AG09319 (cell line): ENCODE measurements at places on chromosomes 3 and 15.
A peak's percentile ranks its signal among the peaks of the same experiment; 100 is the strongest.

DNA sequence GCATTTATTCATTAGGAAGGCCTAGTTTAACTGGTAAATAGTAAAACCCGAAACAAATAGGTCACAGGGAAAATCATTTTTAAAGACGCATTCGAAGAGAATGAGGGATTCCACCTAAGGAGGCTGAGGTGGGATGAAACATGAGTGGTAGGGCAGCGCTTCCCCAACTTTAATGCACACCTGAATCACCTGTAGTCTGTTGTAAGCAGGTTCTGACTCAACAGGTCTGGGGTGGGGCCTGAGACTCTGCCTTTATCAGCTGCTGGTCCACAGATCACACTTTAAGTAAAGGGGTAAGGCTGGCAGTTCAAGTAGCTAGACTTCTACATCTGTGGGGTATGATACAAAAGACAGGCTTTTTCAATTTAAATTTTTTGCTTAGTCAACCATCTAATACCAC lies 223.5 kb upstream of the UBE2E2 start:
- DNase-seq = no peak

DNA sequence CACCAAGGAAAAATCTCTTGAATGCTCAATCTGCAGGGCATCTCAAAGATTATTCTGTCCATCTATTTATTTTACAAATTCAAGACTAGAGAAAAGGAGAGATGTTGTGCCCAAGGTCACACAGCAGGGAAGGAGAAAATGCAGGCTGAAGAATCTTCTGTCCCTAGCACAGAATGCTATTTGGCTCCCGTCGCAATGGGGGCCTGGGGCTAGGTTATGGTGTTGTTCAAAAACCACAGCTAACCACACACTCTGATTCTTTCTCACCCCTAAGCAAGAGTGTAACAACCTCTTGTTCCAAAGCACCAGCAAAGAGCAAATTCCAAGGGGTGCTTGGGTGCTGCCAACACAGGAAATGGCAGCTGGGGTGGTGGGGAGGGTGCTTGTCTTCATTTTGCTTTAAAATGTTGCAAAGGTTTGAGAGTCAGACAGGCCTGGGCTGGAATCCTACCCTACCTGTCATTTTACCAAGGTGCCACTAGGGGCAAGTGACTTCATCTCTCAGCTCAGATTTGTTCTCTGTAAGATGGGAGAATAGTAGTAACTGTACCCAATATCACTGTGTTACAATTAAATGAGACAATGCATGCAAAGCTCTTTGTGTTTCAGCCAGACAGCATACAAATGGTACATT lies 112.5 kb downstream of the ADAMTS9 start:
- DNase-seq = no peak

- no peak for DNase-seq
Measured at GRCh38 chr3:159734681-159735080, 254.0 kb upstream of the IL12A start.

DNA sequence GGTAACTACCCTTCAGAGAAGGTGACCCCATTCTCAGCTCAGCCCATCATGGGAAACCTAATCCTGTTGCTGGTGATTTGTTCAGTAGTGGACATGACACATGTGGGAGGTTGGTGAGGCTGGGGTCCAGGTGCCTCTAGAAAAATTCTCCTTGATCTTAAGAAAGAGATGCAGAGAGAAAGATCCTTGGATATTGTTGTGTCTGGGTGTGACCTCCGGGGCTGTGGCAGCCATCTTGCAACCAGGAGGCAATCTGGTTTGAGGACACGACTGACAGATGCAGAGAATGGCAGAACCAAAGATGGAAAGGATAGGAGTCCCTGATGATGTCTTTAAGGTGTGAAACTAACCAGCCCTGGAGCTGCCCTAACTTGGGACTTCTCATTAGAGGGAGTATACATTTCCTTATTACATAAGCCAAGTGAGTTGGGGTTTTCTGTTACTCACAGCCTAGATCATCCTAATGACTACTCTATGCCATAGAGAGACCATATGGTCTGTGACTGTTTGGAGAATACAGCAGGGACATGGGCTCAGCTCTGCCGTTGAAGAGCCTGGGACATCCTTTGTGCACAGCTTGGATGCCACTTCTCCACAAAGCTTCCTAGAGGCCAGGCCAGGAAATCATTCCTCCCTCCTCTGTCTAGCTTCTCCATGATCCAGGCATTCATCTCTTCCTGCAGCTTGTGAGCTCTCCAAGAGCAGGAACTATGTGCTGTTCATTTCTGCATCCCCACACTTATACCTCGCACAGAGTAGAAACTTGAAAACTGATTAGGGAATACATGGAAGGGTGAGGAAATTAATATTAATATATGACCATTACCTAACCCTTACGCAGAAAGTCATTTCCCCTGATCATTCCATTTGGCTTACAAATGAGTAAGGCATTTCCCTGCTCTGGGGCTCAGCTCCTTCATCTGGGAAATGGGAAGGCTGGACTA lies 45.9 kb downstream of the HRH1 start:
- DNase-seq = no peak

DNA sequence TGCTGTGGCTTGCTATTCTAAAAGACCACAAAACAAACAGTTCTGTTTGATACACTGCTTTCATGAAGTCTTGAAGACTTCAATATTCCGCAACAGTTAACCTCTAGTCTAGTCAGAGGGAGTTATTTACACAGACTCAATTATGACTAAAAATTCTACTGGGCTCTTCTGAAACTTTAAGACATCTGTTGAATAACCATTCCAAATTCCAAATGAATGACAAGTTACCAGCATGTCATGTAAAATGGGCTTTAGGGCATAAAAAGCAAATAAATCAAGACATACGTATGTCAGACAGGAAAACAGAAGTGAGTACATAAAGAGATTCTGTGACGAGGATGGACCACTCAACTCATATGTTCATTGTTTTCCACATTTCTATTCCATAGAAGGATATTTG lies 93.9 kb downstream of the PLOD2 start:
- peak; percentile 28 for DNase-seq

- no peak for DNase-seq
Measured at GRCh38 chr3:86723433-86723832, 267.5 kb downstream of the VGLL3 start.

DNA sequence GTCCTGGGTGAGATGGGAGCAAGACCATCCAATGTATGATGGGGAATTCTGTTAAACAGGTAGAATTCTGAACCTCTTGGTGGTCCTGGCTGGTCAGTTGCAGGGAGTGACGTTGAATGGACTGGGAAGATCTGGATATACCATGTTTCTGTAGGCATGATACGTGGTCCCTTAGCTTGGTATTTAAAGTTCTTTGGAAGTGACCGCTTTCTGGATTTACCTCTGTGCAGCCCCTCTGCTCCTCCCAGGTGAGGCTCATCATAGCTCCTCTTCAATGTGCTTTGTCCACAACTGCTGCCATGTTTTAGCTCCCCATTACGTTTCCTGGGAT lies 37.2 kb downstream of the SMAD3 start:
- DNase-seq = no peak

GRCh38 chr15:70569714-70570231 lies 193.6 kb downstream of the UACA start:
- DNase-seq = no peak

- no peak for DNase-seq
Measured at GRCh38 chr15:85924088-85924487, 129.4 kb upstream of the KLHL25 start.

DNA sequence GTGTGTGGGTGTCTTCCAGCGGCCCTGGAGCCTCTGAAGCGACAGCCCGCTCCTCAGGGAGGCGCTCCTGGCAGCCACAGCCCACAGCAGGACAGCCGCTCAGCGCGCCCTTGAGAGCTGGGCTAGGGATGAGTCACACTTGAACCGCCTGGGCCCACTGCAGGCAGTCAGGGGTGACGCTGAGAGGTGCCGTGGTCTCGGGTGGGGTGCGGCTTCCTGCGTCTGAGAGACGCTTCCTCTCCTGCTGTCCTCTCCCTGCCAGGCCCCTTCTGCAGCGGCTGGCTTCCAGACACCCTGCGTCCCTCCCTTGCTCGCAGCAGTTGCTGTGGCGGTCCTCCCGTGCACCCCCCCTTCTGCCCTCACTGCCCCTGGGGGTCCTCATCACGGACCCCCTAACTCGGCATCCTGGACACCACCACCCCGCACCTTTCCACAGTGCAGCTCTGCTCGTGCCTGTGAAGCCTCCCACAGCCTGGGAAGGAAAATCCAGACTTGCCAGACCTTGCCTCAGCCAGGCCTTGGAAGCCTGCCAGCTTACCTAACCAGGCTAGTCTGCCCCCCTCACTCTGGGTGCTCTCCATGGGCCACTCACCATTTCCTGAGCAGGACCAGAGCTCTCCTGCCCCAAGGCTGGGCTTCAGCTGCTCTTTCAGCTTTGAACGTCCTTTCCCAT lies 1.1 kb upstream of the SPTBN5 start:
- DNase-seq = no peak

GRCh38 chr15:59304034-59304795 lies 68.5 kb downstream of the MYO1E start:
- DNase-seq = no peak
